GM23338 (cell line): ENCODE measurements at places on chromosomes 12 and 14. TPM values are rescaled to one million over a fixed set of nuclear protein-coding genes. Genes with fewer than 3 reads are reported as not detected.

The ATG14 gene
- polyA plus RNA-seq: 6.9 and 7.3 TPM in 2 replicates

The INTS13 gene
- polyA plus RNA-seq: 91.3 and 98.1 TPM in 2 replicates

The NELL2 gene
- polyA plus RNA-seq: 23.3 and 25.1 TPM in 2 replicates

The SDSL gene
- 0.45 TPM in 1 of 2 replicates, not detected in the other for polyA plus RNA-seq

The GPR132 gene
- polyA plus RNA-seq: 0.09 TPM in 1 of 2 replicates, not detected in the other

The SCARB1 gene
- 31.0 TPM in 2 replicates for polyA plus RNA-seq

The PSMA3 gene
- polyA plus RNA-seq: 677 and 691 TPM in 2 replicates

The CD163L1 gene
- polyA plus RNA-seq: 0.36 TPM in 1 of 2 replicates, not detected in the other

The ZNF385A gene
- 19.6 and 21.7 TPM in 2 replicates for polyA plus RNA-seq

The PRH2 gene
- polyA plus RNA-seq: 0.36 TPM in 1 of 2 replicates, not detected in the other

The OR4K17 gene
- polyA plus RNA-seq: not detected in 2 replicates

The TBX3 gene
- 0.18 and 0.33 TPM in 2 replicates for polyA plus RNA-seq

The ACOT4 gene
- polyA plus RNA-seq: 0.97 and 1.0 TPM in 2 replicates

The FAM186B gene
- 0.21 and 0.31 TPM in 2 replicates for polyA plus RNA-seq

The B4GALNT1 gene
- polyA plus RNA-seq: 1.3 and 1.4 TPM in 2 replicates

The RGS6 gene
- polyA plus RNA-seq: 0.61 and 0.66 TPM in 2 replicates

The LRTM2 gene
- 0.08 TPM in 1 of 2 replicates, not detected in the other for polyA plus RNA-seq

The FAR2 gene
- 20.2 and 22.6 TPM in 2 replicates for polyA plus RNA-seq

The CABP1 gene
- 4.7 and 5.1 TPM in 2 replicates for polyA plus RNA-seq

The ZFYVE26 gene
- 5.2 and 5.6 TPM in 2 replicates for polyA plus RNA-seq

The TCL1B gene
- polyA plus RNA-seq: 4.7 and 6.0 TPM in 2 replicates

The AKAP3 gene
- 1.3 and 1.4 TPM in 2 replicates for polyA plus RNA-seq

The OR4E1 gene
- not detected in 2 replicates for polyA plus RNA-seq

The DAO gene
- not detected in 2 replicates for polyA plus RNA-seq

The EML1 gene
- 4.7 and 7.0 TPM in 2 replicates for polyA plus RNA-seq

The FOXM1 gene
- 24.1 and 31.0 TPM in 2 replicates for polyA plus RNA-seq

The CHPT1 gene
- 22.2 and 24.1 TPM in 2 replicates for polyA plus RNA-seq

The MDGA2 gene
- 0.63 and 0.68 TPM in 2 replicates for polyA plus RNA-seq

The MYRFL gene
- polyA plus RNA-seq: 1.5 and 2.8 TPM in 2 replicates

The CYP27B1 gene
- 0.83 and 1.1 TPM in 2 replicates for polyA plus RNA-seq

The DPPA3 gene
- 5.0 and 5.4 TPM in 2 replicates for polyA plus RNA-seq

The JPH4 gene
- polyA plus RNA-seq: 11.0 and 11.9 TPM in 2 replicates
